Activated naive CD4-positive, alpha-beta T cell treated with anti-CD3 and anti-CD28 coated beads, Interleukin-2, amount 50 U/mL, for 72 hours (primary cell): ENCODE measurements at places on chromosomes 12 and 14. TPM values are rescaled to one million over a fixed set of nuclear protein-coding genes. Genes with fewer than 3 reads are reported as not detected.

- DNase-seq: no peak
Observed at GRCh38 chr12:2288875-2289274, 236.1 kb downstream of the CACNA1C start.

DNA sequence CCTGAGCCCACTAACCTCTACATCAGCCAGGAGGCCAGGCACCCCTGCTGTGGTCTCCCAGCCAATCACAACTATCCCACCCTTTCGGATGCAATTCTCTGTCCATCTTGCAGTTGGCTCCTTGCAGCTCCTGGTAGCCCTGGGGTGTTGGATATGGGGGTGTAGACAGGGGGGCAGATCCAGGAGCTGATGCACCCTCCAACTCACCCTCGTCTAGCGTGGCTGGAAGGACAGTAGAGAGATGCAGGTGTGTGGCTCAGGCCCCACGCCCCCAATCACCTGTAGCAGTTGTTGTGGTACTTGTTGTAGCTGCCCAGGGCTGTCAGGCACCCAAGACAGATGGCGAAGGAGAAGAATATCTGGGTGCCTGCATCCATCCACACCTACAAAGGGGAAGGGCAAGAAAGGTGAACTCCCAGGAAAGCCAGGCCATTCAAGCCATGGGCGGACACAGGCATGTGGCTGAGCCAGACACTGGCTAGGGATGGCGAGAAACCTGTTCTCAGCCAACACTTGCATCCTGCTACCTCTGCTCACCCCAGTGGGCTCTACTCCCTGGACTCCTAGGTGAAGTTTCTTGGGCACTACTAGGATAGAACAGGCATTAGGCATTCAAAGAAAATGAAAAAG is 13.4 kb upstream of the SLC6A12 start:
- no peak for DNase-seq

DNA sequence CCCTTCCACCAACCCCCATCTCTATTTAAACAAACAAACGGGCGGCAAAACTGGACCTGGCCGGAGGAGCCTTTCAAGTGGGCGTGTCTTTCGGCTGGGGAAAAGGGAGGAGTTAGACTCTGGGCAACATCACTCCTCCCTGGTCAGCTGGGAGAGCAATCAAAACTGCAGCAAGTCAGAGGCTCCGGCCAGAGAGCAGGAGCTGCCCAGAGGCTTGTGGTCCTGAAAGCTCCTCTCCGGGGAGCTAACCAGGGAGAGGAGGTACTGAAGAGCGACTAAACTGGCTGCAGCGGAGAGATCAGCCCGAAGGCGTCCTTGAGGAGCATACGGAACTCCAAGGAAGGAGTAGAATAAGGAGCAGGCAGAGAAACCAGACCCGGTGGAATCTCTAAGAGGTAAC is at the start of gene NEUROD4:
NEUROD4 (plus strand) TSS at position 191 of the 400 bp plus-strand sequence. CDS start 6,466 bp downstream, outside the sequence.
- DNase-seq: no peak

The NAV3 gene
- total RNA-seq: not detected

GRCh38 chr14:44166611-44167010 is 340.5 kb downstream of the FSCB start:
- no peak for DNase-seq
